HuH-7 (cell line): ENCODE measurements at places on chromosomes 2 and 18.

DNA sequence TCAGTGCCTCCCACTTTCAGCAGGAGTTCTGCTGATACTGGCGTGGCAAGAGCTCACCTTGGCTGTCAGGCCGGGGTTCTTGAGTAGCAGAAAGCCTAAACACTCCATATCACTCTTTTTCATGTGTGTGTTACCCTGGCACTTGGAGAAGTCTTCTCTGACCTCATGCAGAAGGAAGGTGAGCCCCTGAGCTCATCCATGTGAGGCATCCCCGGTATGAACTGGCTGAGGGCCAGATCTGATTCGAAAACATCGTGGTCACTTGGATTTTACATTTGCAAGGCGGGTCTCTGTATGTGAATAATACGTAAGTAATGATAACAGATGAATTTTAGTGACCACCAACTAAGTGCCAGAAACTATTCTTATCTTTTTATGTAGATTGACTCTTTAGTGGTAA lies 93.6 kb downstream of the RAPGEF4 start:
- DNase-seq = no peak

- DNase-seq = peak; percentile 58
Observed at GRCh38 chr2:121897335-121897970, 142.0 kb downstream of the TSN start.

GRCh38 chr2:127632592-127633489 lies 13.1 kb upstream of the GPR17 start:
- no peak for DNase-seq

- no peak for DNase-seq
Observed at GRCh38 chr2:122078451-122078850, 323.0 kb downstream of the TSN start.

GRCh38 chr2:67917332-67918054 lies 145.3 kb downstream of the C1D start:
- DNase-seq = no peak

DNA sequence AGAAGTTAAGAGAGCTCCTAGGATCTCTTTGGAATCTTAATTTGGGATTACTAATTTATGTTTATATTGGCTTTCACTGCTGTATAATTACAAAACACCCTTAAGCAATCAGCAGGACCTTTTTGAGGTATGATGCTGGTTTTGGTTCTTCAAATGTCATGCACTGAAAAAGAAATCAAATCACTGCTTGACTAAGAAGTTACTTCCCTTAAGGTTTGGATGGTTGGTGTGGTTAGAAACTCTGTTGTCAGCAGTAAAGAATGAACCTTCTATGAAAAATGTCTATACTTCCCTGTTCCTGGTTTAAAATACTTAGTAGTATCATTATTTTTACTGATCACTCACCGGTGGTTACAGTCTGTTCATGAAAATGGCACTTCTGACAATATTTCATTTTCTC lies 5.5 kb downstream of the COLEC12 start:
- DNase-seq = no peak

GRCh38 chr2:85536479-85536878 lies 2.5 kb upstream of the MAT2A start:
- no peak for DNase-seq

DNA sequence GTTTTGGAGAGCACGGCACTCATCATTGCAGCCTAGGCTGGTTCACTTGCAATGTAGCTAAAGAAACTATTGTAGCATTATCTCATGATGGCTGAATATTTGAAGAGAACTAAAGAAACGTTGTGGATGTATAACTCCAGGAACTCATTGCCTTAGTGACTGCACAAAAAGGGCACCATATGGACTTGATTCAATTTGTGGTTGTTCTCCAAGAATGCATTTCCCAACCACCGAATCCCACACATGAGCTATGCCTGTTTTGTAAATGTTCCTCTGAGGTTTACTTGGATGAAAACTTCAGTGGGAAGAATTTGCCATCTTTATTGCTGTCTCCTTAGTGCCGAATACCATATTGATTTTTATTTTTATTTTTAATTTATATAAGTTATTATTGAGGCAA lies 43.5 kb downstream of the DOK6 start:
- DNase-seq = no peak
